ENCODE measurements at places on chromosomes 16 and 17. TPM values are rescaled to one million over a fixed set of nuclear protein-coding genes. Genes with fewer than 3 reads are reported as not detected.

Gene HSDL1
- total RNA-seq, result 45.6 TPM

Gene C17orf67
- total RNA-seq, result 2.7 TPM

GRCh38 chr17:66900126-66901010 lies 64.1 kb upstream of the CACNG4 start:
- H3K36me3 ChIP-seq, result no peaks in the 10 kb centered on the region
- no peaks in the 10 kb centered on the region for H3K27me3 ChIP-seq
- DNase-seq, result peak; percentile 38

DNA sequence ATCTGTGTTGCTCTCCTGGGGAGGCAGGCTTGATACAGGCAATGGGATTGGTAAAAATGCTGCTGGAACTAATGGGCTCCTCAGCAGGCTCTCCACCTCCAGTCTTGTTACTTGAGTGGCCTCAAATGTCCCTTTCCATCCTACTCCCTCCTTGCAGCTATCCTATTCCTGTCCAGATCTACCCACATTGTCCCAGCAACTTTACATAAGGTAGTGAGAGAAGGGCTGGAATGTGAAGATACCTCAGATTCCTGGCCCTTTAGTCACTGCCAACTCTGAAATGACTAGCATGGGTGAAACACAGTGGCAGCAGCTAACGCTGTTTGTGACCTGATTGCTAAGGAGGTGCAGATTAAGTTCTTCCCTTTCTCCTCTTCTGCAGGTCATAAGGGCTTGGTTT lies 210.1 kb upstream of the HS3ST4 start:
- no peak overlapping the region for H3K4me3 ChIP-seq
- H3K4me1 ChIP-seq, result no peaks in the 10 kb centered on the region
- no peak overlapping the region for H3K27ac ChIP-seq

DNA sequence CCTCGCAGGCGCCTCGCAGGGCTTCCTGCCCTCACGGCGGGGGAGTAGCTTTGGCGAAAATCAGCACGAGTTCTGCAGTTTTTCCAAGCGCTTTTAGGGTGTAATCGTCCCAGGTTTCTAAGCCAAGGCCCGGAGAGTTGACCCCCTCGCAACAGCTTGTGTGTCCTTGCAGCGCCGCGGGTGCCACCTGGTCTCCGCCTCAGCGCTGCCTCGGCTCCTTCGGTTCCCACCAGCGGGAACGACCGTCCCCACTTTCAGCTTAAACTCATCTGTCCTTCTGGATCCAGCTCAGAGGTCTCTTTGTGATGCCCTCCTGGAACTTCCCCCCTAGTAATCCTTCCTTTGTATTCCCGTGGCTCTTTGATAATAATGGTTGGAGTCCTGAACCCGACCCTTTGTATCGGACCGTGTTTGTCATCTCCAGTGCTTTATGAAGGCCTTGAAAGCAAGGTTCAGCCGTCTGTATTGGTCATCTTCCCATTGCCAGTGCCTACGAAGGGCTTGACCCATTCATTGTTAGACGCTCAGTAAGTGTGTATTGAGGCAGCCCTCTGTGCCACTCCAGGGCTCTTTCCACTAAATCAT lies 858 bp upstream of the SMARCE1 start:
- no peak for DNase-seq
- H3K27me3 ChIP-seq, result no peaks in the 10 kb centered on the region
- H3K27ac ChIP-seq, result peak overlapping the region; percentile 99
- H3K4me1 ChIP-seq, result peaks cover 6% of the 10 kb centered on the region
- peak overlapping the region; percentile 74 for H3K4me3 ChIP-seq
- H3K36me3 ChIP-seq, result peaks cover 15% of the 10 kb centered on the region

Gene KCTD13
- total RNA-seq, result 32.4 TPM

- H3K4me1 ChIP-seq, result no peaks in the 10 kb centered on the region
- H3K27ac ChIP-seq, result no peak overlapping the region
- no peak overlapping the region for H3K4me3 ChIP-seq
- no peaks in the 10 kb centered on the region for H3K36me3 ChIP-seq
- DNase-seq, result no peak
- no peaks in the 10 kb centered on the region for H3K27me3 ChIP-seq
These were observed 27.7 kb upstream of the IL21R start for GRCh38 chr16:27374221-27374803.

GRCh38 chr17:4032738-4033137 lies 68.5 kb upstream of the ATP2A3 start:
- H3K27ac ChIP-seq, result no peak overlapping the region
- H3K4me1 ChIP-seq, result no peaks in the 10 kb centered on the region
- H3K27me3 ChIP-seq, result no peaks in the 10 kb centered on the region
- peaks cover 34% of the 10 kb centered on the region for H3K36me3 ChIP-seq

DNA sequence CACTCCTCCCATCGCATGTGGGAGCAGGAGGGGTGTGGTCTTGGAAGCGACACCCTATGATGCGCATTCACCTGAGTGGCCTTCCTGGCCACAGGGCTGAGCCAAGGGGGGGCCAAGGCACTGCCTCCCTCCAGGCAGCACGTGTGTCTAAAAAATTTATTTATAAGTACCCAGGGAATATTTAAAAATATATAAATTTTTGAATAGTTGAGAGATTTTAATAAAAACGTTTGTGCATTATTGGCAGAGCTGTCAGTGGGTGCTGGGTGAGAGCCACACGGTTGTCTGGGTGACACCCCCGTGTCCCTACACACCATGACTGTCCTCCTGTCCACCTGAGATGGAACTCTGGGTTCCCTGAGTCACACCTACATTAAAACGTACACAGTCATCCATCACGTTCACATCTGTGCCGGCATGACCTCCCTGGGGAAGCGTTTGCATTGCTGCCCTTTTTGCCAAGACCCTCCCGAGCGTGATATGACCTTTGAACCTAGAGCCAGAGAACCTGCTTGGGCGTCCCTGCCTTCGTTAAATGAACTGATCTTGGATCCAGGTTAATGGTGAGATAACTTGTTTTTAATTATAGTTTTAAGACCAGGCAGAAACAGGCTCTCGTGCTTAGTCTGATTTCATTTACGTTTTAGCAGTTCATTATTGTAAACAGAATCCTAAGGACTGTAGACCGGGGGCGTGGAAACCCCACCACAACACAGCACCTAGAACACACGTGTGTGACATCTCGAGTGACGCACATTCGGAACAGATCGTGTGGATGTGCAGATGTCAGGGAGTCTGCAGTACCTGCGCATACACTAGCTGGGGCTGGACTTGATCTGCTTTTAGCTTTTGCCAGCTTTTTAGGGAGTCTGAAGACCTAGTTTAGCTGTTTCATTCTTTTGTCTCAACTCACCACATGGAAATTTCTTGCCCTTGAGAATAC lies 192.8 kb upstream of the CHMP6 start:
- no peak overlapping the region for H3K27ac ChIP-seq
- H3K27me3 ChIP-seq, result no peaks in the 10 kb centered on the region
- H3K4me1 ChIP-seq, result no peaks in the 10 kb centered on the region
- no peaks in the 10 kb centered on the region for H3K36me3 ChIP-seq

DNA sequence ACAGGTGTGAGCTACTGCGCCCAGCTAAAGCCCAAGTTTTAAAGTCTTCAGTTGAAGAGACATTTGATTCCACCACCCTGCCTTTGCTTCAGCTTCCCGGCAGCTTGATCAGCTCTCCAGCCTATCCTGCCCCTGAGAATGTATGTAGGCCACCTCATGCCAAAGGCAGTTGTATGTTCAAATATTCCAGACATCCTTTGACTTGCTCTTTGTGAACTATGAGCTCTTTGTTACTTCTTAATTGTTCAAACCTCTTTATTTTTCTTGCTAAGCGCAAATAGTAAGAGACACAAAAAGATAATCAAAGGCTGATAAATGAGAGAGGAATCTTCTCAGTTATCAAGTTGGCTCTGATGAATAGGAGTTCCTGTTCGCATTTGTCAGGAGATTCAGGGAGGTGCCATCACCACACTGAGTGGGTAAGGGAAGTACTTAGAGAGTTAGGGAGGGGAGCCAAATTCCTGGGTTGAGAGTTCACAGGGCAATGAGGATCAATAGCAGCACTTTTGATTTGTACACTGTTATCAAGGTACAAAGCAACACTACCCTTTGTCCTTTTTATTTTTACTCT lies 32.0 kb upstream of the SUPT4H1 start:
- no peak for DNase-seq
- H3K27me3 ChIP-seq, result peaks cover 19% of the 10 kb centered on the region
- H3K4me3 ChIP-seq, result no peak overlapping the region
- no peaks in the 10 kb centered on the region for H3K36me3 ChIP-seq

All from A673 (cell line).